Lower lobe of right lung (tissue), 2 donors: ENCODE measurements at places on chromosomes 7 and 10. TPM values are rescaled to one million over a fixed set of nuclear protein-coding genes. Genes with fewer than 3 reads are reported as not detected.

DNA sequence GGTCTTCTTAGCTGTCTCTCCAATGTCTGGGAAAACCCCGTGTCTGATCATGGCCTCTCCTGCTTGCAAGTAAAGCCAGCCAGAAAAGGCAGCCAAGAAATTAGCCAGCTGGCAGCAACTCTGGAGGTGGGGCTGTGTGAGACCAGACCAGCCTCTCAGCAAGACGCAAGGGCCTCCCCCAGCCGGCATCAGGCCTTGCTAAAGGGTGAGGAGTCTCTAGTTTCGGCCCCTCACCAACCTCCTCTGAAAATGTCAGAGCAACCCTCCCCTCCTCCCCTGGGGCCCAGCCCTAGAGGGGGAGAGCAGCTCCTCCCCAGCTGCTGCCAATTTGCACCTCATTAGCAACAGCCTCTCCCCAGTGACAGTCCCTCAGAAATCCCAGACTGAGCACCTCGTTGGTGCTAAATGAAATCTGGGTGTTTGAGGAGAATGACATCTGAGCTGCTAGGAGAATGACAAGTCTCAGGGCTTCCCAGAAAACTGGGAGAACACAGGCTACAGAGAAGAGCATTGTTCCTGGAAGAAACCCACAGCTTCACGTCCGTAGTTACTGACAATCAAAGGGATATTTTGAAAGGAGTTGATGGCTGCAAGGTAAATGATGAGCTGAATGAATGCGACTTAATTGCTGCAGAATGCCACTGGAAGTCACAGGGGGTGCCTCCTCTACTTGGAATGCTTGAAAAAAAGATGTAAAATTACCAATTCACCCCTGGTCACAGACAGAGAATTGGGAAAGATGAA is 25.9 kb downstream of the DGKI start:
- no peaks in the 10 kb centered on the region for H3K27me3 ChIP-seq
- no peak overlapping the region for H3K4me3 ChIP-seq
- H3K27ac ChIP-seq: no peak overlapping the region
- DNase-seq: no peak

- no peak for DNase-seq
- H3K27ac ChIP-seq: no peak overlapping the region
- H3K27me3 ChIP-seq: no peaks in the 10 kb centered on the region
- H3K36me3 ChIP-seq: no peaks in the 10 kb centered on the region
- no peaks in the 10 kb centered on the region for H3K4me1 ChIP-seq
Measured at GRCh38 chr7:40437936-40438634, 303.3 kb downstream of the SUGCT start.

DNA sequence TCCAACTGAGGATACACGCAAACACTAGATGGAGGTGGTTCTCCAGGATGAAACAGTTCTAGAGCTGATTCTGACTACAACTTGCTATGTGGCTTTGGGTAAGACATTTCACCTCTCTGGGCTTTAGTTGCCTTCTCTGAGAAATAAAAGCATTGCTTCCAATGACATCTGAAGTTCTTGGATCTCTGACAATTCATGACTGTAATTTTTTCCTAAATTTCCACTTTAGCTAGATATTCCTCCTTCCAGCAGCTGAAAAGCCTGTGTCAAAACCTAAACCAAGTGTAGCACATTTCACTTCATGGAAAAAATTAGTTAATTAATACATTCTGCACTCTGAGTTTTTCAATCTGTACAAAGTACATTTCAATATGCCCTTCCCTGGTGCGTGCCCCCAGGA is 50.0 kb upstream of the ANK3 start:
- no peak for DNase-seq

GBX1 gene
- not detected for total RNA-seq
